Vagina (tissue), 2 donors: ENCODE measurements at places on chromosomes 6 and 20. TPM values are rescaled to one million over a fixed set of nuclear protein-coding genes. Genes with fewer than 3 reads are reported as not detected.

DNA sequence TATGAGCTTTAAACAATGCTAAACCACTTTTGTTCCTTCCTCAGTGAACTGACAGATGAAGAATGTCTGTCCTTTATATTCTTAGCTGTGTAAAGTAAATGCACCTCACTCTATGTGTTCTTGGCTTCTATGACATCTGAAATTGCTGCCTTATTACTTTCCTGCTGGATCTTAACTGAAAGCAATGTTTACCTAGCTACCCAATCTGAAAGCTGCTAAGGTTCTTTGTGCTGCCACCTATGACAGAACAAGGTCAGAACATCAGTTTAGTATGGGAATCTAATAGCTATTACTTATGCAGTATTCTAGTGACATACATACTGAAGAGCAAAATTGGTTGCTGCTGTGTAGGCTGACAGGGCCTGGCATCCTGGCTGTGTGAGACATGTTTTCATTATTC is 444.1 kb downstream of the KHDRBS2 start:
- no peak for DNase-seq

- DNase-seq, result no peak
Measured at GRCh38 chr20:15938847-15939246, 634.4 kb downstream of the KIF16B start.

PERP gene
- 279 TPM for total RNA-seq

DNA sequence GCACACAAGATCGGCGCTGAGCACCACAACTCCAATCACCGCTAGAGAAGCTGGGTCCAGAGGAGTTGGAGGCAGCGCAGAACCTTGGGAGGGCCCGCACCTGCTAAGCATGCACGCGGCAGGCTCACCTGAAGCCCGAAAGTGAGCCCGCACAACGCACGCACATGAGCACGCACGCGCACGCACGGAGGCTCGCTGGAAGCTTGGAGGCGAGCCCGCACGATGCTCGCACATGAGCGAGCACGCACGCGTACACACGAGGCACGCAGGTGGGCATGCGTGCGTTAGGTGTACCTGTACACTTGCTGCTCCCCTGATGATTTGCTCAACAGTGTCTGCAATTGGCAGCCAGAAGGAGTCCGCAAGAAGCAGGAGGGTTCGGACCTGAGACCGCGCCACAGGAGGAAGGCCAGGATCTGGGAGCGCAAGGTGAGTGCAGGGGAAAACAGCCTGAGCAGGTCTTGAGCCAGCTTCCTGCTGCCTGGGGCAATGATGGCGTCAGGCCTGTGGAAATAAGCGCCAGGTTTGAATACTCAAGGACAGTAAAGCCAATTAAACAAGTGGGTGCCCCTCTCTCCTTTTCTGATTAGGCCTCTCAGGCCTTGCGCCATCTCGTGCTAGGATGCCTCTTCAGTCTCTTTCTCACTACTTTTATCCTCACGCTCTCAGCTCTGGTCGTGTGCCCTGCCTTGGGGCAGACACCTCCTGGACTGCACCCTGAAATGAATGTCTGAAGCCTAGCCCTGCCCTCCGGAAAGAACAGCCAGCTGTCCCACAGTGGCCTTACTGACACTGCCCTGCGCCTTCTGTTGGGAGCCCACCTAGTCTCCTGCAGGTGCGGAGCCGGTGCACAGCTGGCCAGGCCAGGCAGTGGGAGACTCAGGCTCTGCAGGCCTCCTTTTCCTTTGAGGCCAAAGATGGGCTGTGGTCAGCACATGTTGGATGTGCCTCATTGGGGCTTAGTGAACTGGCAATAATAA is 340.4 kb downstream of the CDC5L start:
- DNase-seq, result peak; percentile 82

SRC gene
- 48.6 TPM for total RNA-seq

LY86 gene
- total RNA-seq, result 4.9 TPM

- DNase-seq, result no peak
Measured at GRCh38 chr20:61281286-61281795, 29.3 kb downstream of the CDH4 start.
